ENCODE measurements at places on chromosomes 5 and 9. TPM values are rescaled to one million over a fixed set of nuclear protein-coding genes. Genes with fewer than 3 reads are reported as not detected.

GRCh38 chr5:152369298-152369697 lies 35.8 kb downstream of the NMUR2 start:
- no peak for DNase-seq

DNA sequence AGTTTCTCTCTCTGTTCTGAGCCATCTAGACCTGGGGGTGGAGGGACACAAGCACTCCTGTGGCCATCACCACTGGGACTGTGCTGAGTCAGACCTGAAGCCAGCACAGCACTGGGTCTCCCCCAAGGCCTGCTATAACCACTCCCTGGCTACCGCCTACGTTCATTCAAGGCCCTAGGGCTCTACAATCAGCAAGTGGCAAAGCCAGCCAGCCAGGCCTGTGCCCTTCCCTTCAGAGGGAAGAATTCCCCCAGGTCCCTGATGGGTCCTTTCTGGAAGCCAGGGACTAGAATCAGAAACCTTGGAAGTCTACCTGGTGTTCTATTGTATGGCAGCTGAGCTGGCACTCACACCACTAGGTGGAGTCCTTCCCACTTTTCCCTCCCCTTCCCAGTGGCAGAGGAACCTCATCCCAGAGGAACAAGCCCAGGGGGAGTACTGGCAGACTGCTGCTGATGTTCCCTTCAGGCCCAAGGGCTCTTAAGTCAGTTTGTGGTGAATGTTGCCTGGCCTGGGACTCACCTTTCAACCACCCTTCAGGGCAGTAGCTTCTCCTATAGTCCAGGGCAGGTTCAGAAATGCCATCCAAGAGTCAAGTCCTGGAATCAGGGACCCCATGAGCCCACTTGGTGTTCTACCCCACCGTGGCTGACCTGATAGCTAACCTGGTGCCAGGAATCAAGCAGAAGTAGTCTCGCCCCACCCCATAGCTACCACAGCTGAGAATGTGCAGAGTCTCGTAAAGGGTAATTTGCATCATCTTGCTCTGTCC lies 20.0 kb downstream of the JMY start:
- DNase-seq: no peak

GRCh38 chr9:26132746-26133312 lies 454.6 kb upstream of the TUSC1 start:
- no peak for DNase-seq

SLC6A7 gene
- not detected for total RNA-seq

GRCh38 chr5:10595672-10596309 lies 31.9 kb downstream of the ANKRD33B start:
- no peak for DNase-seq

GRCh38 chr9:80320916-80321315 lies 749.2 kb downstream of the TLE4 start:
- DNase-seq: no peak

- no peak for DNase-seq
Measured at GRCh38 chr9:130426467-130426773, 18.3 kb upstream of the ASS1 start.
